ENCODE measurements at places on chromosomes 4 and X.

DNA sequence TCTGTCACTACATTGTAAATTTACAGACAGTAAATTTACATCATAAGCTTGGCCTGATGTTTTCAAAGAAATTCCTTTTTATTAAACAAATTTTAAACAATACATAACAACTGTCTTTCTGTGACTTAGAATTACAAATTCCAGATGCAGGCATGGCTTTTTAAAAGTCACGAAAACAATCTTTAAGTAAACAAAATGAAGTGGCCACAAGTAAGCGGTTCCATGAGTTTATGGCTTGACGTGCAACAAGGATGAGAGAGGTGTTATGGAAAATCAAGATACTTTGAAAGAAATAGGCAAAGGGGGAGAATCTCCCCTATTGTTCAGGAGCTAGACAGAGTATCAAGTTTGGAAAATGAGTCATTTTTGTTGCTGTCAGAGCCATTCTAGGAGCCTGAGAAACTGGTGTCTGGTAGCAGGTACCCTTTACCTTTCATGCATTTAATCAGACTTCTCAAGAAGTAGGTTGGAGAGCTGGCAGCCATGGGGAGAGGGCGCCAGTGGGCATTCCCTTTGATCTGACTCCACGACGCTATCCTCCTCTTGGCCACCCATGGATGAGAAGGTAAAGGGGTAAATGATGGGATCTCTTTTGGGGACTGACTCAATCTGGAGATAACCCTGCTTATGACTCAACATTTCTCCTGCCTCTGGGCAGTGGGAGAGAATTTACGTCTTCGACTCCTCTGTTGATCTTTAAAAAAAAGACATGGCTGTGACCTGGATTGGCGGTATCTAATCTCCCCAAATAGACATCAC is 217.2 kb downstream of the SPRY1 start:
- DNase-seq: no peak

- no peak for DNase-seq
Measured at GRCh38 chr4:132593717-132594400, 555.2 kb upstream of the PCDH10 start.

DNA sequence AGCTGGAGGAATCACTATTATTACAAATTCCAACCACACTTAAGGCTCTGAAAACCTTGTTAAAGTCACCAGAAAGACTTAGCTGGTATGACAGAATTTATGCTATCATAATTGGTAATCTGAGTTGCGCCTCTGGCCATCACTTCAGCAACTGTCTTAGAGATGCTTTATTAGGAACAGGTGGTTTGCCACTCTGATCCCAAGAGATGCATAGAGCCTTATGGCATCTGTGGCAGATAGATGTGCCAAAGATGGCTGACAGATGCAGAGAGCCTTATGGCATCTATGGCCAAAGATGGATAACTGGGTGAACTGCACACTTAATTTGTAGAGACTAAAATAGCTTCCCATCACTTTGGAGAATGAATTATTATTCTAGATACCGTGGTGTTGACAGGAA is 32.3 kb upstream of the PLAC8 start:
- DNase-seq: no peak

DNA sequence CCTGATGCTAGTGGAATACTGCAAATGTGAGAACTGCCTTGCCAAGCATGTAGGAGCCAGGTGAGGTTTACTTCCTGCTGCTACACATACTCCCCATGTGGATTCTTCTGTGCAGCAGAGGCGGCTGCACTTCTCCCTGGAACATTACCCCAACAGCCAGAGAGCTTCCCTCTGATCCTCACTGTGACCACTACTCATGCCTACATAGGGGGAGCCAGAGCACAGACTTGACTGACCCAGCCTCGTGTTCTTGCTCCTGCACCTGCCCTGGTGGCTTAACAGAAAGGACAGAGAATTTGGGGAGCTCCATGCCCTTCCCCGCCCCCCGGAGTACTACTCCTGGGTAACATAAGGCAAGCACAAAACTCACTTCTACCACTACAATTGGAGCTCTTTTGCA is 38.4 kb downstream of the UGT2A2 start:
- DNase-seq: no peak

- no peak for DNase-seq
Measured at GRCh38 chrX:110954428-110955100, 141.4 kb upstream of the PAK3 start.

DNA sequence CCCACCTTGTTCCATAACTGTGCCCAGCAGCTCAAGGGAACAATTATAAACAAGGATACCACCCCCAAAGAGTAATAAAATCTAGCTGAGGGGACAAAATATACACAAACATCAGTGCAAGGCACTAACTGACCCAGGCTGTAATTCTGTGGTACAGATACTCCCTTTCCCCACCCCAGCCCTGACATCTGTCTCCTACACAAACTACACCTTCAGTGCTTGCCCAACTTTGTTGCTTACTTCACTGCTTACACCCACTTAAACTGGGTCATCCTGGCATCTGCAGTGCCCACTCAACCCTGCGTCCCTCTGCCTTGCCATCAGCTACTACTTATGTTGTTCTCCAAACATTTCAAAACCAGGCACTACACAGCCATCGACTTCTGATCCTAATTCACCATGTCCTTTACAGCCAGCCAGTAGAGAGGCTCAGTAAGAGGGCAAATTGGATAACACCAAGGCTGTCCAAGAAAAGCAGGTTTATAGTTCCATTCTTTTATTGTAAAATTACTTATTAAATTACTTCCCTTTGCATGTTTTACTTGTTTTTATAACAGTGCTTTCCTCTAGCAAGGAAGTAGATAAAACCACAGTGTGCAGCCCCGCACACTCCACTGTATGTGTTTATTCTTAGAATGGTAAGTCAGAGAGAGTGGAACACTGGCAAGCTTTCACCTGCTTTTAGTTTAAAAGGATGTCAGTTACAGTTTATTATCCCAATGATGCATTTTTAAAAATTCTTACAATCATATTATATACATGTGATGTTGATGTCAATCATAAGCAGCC is 149.6 kb downstream of the INPP4B start:
- DNase-seq: no peak

DNA sequence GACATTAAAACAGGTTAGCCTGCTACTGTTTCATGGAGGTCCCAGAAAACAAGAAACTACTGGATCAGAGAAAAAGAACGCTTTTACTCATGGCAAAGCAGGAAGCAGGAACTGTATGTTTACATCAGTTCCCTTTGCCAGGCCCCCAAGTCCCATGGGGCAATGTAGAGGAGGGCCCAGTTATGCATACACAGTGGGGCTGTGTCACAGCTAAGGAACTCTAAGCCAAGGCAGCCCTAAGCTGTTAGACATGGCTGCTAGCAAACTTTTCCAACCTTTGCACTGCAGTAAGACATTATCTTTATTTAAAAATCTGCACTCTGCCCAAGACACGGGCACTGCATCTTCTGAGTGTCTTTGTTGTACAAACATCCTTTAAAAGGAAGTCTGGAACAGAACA is 975.8 kb downstream of the C4orf33 start:
- no peak for DNase-seq

DNA sequence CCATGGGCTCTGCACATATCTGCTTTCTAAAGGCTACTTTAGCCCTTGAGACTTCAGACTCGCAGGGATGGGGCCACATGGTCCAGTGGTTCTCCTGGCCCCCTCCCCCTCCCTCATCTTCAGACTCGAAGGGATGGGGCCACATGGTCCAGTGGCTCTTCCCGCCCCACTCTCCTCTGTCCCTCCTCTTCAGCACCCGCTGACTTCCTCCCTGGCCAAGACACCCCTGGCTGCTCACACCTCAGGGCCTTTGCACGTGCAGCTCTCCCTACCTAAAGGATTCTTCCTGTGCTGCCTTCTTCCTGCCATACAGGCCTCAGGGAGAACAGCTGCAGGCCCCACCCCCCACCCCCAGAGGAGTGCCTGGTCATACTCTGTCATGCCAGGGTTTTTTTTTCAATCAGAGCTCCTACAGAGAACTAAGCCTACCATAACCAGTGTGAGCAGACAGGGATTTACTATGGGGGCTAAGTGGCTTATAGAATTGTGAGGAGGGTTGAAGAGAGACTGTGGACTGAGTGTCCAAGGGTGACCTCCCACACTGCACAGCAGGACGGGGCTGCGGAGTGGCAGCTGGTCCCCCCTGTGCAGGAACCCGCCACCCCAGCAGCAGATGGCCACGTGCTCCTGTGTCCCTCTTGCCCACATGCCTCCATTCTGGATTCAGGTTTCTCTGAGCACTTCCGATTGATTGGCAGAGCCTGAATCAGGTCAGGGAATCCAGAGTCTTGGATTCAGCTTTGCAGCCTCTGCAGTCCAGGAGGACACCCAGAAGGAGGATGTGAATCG is 6.1 kb upstream of the SPON2 start:
- no peak for DNase-seq

- DNase-seq: no peak
Measured at GRCh38 chr4:150461957-150462356, 120.0 kb upstream of the MAB21L2 start.

GRCh38 chrX:143988356-143988755 is 104.5 kb downstream of the UBE2NL start:
- no peak for DNase-seq

DNA sequence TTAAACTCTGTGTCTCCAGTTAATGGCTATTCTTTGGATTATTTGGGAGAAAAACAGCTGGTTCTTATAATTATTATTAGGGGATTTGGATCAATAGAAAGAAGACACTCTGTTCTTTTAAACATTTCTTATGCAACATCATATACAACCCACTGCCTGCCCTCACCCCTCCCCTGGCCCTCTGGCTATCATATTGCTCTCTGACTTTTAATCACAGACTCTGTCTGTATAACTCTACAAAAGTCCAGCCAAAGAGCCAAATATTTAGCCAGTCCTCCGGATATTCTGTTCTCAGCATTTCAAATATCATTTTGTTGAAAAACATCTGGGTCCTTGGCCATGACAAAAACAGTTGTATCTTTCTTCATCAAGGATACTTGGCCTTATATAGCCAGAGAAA is 19.0 kb upstream of the PACRGL start:
- DNase-seq: no peak

DNA sequence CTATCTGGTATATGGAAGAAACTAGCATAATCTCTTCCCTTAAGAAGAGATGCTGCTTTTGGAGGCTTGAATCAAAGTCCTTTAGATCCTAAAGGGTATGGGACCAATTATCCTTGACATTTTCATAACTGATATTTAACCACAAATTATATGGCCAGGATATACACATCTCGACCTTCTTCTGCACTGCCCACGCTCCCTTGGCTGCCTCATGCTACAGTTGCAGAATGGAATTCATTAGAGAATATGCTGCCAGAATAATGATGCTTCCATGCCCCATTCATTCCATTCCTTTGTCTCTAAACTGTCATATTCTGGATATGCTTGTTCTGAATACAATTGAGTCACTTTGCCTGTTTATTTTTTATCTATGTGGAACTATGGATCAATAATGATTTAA is 157.1 kb upstream of the PACRGL start:
- DNase-seq: peak; percentile 52

DNA sequence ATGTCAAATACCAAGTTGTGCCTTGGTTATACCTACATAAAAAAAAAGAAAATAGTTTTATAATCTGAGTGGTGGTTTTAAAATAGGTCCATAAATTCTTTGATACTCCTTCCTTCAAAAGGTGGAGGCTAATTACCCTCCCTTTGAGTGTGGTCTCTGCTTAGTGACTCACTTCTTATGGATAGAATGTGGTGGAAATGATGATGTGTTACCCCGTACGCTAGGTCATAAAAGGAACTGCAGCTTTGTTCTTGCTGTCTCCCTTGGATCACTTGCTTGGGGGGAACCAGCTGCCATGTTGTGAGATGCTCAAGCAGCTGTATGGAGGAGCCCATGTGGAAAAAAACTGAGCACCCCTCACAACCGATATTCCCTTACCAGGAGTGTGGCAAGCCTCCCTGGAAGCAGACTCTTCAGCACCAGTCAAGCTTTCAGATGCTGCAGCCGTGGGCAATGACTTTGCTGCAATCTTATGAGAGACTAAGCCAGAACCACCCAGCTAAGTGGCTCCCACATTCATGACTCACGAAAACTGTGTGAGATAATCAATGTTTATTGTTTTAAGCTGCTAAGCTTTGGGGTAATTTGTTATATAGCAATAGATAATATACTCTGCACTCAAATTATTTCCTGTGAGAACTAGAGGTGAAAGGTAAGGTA is 195.0 kb upstream of the GATB start:
- peak; percentile 27 for DNase-seq

- no peak for DNase-seq
Measured at GRCh38 chr4:76886848-76887441, 11.0 kb downstream of the SOWAHB start.

DNA sequence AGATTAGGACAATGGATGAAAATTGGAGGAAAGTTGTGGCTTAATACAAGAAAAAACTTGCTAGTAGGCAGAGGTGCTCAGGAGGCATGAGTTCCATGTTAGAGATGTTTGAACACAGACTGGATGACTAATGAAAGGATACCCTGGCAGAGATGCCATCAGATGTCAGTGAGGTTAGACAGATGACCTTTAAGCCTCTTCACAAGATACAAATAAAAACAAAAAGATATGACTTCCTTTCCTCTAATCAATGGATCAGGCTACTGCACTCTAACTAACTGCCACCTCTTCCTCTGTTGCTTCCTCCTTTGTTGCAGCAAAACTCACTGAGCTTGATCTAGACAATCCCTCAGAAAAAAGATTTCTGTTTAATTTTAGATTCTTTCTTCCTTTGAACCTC is 14.7 kb downstream of the STAP1 start:
- no peak for DNase-seq

- DNase-seq: no peak
Measured at GRCh38 chrX:24961809-24962208, 54.0 kb downstream of the ARX start.

DNA sequence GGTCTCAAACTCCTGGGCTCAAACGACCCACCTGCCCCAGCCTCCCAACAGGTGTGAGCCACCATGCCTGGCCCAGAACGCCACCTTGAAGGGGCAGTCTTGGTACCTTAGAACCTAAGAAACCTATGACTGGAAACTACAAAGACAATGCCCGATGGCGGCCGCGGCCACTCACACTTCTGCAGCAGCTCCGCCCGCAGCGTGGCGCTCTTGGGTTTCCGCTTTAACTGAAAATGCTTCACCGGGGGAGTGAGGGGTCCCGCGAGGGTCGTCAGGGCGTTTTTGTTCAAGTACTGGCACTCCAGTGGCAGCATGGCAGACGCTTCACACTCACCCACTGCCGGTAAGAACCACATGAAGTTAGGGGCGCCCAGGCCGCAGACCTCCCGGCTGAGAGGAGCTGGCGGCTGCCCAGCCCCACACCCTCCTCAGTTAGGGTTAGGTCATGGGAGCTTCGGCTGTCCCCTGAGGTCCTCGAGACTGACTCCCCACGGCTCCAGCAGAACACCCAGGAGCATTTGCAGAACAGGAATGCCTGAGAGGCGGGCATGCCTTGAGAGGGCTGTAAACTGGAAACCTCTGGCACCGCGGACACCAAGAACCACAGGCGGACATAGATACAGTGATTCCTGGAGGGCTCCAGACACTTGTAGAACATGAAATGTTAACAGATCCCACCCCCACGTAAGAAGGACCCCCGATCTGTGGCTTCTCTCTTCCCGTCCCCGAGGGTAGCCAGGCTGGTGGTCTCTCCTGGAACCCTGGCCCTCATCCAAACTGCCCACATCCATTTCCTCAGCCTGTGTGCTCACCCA is 19.0 kb downstream of the NELFA start:
- DNase-seq: no peak

Data from AG10803 (cell line).